Astrocyte of the spinal cord (primary cell): ENCODE measurements at places on chromosomes 12 and 14.

DNA sequence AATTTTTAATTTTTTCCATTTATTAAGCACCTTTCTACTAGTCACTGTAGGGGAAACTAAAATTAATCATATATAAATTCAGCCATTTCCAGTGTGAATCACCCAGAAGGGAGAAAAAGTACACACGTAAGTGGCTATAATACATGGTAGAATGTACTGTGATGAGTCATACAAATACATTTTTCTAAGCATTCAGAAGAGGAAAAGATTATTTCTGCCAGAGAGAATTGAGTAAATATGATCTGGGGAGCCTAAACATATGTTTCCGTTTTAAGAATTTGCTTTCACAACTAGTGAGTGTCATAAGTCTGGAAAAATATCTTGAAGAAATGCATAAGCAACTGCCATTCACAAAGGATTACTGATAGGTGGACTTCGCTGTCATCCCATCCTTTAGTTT, 102.8 kb downstream of the TGFB3 start:
- DNase-seq, result peak; percentile 89

- DNase-seq, result no peak
Measured at GRCh38 chr14:72704502-72704901, 189.4 kb downstream of the DPF3 start.

- DNase-seq, result no peak
Measured at GRCh38 chr12:69115099-69115498, 124.3 kb upstream of the CPSF6 start.

- DNase-seq, result peak; percentile 23
Measured at GRCh38 chr12:107238296-107238695, 144.9 kb upstream of the CRY1 start.

DNA sequence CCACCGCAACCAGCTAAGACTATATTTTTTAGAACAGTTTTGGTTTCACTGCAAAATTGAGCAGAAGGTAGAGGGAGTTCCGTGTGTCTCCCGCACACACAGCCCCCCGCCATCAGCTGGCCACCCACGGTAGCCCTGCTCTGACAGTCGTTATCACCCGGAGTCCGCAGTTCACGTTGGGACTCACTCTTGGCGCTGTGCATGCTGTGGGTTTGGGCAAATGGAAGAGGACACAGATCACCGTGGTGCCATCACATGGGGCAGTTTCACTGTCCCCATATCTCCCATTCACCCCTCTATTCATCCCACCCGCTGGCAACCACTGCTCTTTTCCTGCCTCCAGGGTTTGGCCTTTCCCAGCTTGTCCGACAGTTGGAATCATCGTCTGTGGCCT, 31.8 kb upstream of the ULK1 start:
- DNase-seq, result no peak

- DNase-seq, result no peak
Measured at GRCh38 chr14:91580876-91581577, 70.9 kb upstream of the PPP4R3A start.

- peak; percentile 54 for DNase-seq
Measured at GRCh38 chr12:50985322-50985721, 33.0 kb downstream of the HIGD1C start.

DNA sequence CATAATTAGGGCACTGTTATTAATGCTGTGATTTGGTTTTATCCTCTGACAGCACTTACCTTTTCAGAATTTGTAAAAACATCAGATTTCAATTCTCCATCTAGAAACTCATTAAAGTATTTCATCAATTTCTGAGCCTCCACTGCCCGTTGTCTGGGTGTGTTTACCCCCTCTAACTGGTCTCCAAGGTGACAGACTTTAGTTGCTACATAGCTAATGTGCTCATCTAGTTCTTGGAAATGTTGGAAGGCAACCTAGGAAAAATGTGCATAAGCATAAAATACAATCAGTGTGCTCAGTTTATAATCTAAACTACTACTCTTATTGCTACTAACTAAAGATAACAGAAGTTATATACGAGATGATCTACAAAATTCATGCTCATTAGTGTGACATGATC, 24.6 kb downstream of the EXOC5 start:
- DNase-seq, result peak; percentile 28

DNA sequence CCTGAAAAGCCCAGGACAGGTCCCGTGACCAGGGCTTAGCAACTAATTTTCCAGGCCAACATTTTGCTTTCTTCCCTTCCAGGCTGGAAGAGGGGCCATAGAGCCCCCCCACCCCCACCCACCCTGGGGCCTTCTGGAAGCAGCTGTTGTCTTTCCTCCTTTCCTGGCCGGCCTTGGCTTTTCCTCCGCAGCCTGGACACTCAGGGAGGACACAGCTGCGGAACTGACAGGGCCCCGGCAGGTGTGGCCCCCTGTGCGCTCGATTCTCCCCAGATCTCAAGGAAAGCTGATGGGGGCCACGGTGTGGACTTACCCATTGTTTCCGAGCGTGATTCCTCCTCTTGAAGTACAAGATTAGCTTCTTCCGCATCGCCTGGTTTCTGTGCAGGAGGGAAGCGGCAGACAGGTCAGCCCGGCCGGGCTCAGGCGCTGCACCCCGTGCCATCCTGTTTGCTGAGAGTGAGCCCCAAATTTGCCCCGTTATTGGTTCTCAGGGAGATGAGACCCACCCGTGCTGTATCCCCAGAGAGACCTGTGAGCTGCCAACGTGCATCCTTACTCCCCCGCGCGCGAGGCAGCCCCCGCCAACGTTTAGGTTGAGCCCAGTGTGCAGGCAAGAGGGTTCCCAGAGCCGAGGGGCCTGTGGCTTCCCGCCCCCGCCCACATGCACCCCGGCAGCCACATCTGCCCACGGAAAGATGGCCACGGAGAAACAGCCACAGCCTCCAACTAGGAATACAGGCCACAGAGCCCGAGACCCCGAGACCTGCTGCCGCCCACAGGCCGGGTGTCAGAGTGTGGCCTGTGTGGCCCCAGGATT, 129.6 kb downstream of the NCOR2 start:
- no peak for DNase-seq

GRCh38 chr12:6768990-6769389, 2.8 kb downstream of the PTMS start:
- peak; percentile 39 for DNase-seq

DNA sequence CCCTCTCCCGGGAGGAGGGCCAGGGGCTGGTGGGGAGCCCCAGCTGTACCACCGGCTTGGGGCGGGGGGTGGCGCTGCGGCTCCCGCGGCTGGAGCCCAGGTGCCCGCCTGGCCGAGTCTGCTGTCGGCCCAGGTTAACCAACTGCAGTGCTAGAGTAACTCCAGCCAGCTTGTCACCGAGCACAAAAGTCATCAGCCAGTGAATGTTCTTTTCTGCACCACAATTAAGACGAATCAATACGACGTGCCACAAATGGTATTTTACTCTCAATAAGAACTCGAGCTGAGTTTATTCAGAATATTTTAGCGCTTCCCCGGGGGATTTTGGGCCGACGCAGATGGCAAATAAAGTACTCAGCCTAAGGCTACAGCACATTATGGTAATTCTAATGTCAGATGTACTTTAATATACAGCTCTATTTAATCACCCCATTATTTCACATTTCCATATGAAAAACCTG, 83.2 kb downstream of the BCL11B start:
- DNase-seq, result no peak

DNA sequence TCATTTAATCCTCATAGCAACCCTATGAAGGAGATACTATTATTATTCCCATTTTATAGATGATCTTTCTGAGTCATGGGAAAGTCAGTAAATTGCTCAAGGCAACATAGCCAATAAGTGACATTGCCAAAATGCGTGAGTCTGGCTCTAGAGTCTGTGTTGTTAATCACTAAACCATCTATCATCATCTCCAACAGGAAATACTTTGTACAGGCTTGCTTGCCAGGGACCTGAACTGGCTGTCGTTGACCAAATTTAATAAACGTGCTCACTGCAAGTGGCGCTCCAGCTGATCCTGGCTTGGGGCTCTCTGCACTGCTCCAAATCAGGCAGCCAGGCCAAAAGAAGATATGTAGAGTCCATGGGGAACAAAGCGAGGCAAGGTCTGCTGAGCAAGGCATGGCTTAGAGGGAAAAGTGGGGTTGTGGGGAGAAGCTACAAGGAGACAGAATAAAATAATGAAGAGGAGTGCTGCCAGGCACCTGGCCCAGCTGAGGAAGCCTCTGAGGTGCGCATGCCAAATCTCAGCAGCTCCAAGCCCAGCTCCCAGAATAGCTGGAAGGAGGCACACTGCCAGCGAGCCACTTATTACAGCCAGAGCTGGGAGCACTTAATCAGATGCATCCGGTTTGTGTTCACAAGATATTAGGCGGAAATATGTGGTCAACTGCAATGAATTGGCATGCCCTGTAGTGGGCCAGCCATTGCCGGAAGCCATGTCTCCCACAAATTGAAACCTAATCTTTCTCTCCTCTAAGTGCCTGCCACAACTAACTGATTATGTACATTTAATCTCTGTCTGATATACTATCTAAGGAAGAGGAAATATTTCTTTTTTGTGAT, 43.3 kb upstream of the PTPRO start:
- peak; percentile 55 for DNase-seq

DNA sequence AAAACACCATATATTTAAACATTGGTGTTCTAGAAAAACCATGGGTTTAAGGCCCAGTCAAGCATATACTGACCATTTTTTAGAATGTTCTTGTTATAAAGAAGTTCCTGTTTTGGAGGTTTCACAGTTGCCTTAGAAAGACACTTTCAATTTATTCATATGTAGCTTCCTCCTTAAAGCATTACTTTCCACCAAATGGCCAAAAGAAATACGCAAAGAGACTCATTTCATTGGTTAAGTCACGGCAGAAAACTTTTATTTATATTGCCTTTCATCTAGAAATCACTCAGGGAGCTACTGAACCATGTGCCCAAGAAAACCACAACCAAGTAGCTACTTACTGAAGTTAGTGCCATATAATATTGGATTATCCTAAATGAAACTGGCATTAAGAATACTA, 40.0 kb downstream of the MYBPC1 start:
- no peak for DNase-seq

DNA sequence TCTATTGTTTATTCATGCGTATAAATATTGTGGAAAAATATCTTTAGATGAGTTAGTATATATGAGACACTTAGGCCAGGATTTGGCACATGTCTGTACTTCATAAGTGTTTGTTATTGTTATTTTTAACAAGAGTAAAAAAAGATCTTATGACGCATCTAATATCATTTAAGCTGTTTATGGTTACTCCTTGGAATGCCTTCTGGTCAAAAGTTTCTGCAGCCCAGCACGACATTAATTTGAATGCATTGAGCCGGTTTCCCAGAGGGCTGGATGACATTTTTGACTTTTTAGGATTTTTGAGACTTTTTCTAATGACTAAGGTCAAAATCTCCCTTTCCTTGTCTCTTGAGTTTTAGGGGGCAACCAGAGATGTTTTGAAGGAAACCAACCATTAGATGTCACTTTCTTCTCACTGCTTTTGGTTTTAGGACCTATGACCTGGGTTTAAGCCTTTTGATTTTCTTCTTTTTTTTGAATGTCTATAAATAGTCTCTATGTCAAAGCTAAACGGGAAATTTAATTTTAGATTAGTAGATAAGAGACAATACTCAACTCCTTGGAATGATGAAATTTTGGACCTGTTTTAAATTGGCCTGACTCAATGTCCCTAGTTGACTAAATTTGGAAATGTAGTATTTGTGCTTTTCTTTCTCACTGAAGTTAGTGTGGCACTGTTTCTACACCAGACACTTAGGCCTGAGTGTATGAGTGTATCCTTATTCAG, 215.5 kb downstream of the AEBP2 start:
- DNase-seq, result peak; percentile 5

GRCh38 chr14:30295980-30296379, 263.0 kb upstream of the G2E3 start:
- DNase-seq, result no peak

DNA sequence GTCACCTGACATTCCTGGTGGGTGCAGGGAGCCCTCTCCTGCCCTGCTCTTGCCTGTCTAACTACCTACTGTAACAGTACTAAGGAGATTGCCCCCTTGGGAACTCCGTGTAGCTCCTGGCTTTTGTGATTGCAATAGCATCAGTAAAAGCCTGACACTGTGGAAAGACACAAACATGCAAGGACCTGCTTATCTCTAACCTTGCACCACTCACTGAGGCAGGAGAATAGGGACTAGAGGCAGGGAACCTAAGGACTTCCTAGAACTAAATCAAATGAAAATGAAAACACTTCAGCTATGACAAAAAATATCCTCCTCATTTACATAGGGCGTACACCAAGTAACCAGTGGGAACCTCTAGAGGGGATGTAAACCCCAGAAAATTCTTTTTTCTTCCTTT, 28.5 kb downstream of the TUBA1A start:
- DNase-seq, result no peak

DNA sequence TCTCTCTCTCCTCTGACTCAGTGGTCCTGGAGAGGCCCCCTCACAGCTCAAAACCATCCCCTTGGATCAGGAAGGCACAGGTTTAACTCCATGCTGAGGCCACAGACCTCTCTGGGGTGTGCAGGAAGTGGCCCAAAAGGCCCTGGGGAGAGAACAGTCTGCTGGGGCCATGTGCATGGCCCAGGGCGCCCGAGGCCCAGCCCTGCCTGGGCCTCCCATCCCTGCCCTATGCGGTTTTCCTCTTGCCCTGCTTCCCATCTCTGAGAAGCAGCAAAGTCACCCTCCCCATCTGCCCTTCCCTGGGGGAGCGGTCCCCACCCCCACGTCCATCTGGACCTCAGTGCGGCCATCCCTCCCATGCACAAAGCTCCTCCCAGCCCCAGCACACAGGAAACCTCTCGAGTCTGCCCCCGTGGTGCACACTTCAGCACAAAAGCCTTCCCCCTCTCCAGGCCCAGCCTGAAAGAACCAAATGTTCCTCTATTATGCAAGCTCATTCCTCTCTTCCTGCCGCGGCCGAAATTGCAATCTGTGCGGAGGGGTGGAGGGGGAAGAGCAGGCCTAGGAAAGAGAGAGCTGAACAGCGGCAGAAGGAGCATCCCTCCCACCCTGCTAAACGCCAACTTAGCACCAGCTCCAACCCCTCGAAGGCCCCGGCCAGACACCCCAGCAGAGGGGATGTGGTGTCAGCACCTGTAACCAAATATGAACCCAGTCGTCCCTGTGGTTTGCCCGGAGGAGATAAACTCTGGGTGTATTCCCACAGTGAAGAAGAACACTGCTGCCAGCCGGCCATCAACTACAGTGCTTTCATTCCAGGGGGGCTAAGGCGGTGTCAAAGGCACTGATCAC, 108.5 kb downstream of the SCARB1 start:
- peak; percentile 87 for DNase-seq

- DNase-seq, result peak; percentile 72
Measured at GRCh38 chr12:101051901-101052550, 158.0 kb downstream of the SLC5A8 start.
